Fibroblast of skin of left biceps (primary cell): ENCODE measurements at places on chromosomes 3 and 15.
A peak's percentile ranks its signal among the peaks of the same experiment; 100 is the strongest.

DNA sequence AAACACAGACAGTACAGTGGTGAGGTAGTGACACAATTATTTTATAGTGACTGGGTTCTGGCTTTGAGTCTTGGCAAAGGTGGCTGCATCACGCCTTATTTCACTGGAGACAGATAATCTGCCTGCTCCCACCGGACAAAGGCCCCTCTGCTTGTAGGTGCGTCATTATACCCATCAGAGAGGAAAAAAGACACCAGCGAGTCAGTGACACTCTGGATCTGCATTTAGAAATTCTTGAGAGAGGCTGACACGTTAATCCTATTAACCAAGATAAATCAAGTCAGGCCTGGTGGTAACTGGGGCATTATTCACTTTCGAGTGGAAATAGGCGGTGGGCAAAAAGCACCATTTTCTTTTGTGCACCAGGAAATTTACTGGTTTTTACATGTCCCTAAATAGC is 76.2 kb downstream of the NR2F2 start:
- no peak for DNase-seq

GRCh38 chr3:159273608-159274007 is 471.8 kb downstream of the MFSD1 start:
- peak; percentile 4 for DNase-seq

GRCh38 chr3:181622365-181622764 is 89.4 kb upstream of the SOX2 start:
- no peak for DNase-seq

- no peak for DNase-seq
These were observed 553.6 kb downstream of the EPHB1 start for GRCh38 chr3:135348690-135349089.

DNA sequence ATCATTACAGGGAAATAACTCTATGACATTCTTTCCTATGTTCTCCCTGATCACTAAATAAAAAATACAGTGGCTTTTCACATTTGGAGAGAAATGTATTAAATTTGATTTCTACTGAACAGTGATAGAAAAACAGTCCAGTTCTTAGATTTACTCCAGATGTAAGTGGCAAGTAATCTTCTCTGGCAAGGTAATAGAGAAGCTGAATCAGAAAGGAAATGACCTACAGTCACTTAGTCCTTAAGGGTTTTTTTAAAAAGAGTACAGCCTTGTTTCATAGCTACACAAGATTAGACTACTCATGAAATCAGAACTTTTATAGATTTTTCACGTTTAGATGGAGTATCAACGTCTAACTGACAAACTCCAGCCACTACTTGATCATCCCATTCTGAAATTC is 236.9 kb downstream of the CADPS start:
- no peak for DNase-seq

DNA sequence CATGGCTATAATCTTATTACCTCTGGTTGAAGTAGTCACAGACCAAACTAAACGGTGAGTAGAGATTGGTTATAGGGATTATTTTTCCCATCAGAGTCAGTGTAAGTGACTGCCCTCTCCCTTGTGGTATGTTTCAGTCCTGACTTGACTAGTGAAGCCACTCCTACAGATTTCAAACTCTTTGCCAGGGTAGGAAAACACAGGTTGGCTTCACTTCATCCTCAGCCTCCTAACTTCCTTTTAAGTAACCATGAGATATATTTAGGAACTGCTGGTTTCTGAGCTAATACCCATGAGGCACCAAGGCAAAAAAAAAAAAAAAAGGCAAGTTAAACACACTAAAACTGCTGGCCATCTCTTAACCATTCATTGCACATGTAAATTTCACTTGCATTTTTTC is 349.2 kb upstream of the MCTP2 start:
- no peak for DNase-seq

- no peak for DNase-seq
These were observed 4.5 kb downstream of the RNF168 start for GRCh38 chr3:196499061-196499460.

GRCh38 chr3:160130071-160130470 is 95.2 kb upstream of the C3orf80 start:
- no peak for DNase-seq

GRCh38 chr3:197855571-197855970 is 64.5 kb downstream of the LRCH3 start:
- DNase-seq: no peak

- no peak for DNase-seq
These were observed 43.4 kb downstream of the PXYLP1 start for GRCh38 chr3:141275032-141275422.
